ENCODE measurements at places on chromosomes 4 and X.

- DNase-seq: no peak
Observed at GRCh38 chr4:56342746-56343145, 44.5 kb downstream of the AASDH start.

DNA sequence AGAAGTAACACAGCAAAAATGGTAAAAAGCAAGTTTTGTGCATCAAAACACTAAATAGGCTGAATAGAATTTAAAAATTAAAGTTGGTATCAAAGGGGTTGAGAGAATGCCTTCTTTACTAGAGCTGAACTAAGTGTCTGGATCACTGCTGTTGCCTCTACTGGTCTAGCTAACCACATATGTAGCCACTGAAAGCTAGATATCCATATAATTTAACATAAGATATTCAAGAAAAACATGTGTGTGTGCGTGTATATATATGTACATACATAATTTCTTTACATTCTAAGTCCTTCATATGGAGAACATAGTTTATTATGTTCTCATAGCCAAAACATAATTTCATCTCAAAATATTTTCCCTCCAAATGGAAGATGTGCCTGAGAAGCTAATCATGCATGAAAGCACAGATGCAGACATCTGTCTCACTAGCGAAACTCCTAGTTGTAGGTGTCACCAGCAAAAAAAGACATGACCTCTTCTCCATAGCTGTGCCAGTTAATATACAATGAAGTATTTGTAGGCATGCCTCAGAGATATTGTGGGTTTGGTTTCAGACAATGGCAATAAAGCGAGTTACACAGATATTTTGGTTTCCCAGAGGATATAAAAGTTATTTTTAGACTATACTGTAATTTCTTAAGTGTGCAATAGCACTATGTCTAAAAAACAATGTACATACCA is 47.3 kb downstream of the PDE5A start:
- no peak for DNase-seq

DNA sequence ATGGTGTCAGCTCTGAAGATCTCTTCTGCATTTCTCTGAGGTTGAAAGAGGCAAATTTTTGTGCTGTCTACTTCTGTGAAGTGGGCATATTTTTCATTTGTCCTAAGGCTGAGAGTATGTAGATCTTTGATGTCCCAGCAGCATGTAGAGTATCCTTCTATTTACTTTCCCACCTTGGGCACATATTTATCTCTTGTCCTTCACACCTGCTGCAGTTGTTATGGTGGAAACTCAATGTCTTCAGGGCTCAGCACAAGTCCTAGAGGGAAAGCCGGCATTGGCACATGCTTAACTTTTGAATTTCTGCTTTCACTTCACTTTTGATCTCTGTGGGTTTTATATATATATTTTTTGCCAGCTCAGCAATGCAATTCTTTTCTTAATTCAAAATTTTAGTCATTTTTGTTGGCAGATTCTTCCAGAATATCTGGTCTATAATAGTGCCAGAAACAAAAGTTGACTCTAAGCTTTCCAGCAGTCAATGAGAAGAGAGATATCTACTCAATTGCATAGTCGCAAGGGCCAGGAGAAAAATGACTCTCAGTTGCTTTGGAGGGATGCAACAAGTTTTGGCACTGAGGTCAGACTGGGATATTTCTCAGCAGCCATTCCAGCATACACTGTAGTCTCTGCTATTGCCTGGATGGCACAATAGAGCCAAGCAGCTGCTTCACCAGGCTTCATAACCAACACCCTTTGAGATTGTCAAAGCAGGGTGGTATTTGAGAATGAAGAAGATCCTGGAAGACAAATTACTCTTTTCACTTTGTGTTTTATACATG is 127.8 kb upstream of the FAT1 start:
- DNase-seq: no peak

DNA sequence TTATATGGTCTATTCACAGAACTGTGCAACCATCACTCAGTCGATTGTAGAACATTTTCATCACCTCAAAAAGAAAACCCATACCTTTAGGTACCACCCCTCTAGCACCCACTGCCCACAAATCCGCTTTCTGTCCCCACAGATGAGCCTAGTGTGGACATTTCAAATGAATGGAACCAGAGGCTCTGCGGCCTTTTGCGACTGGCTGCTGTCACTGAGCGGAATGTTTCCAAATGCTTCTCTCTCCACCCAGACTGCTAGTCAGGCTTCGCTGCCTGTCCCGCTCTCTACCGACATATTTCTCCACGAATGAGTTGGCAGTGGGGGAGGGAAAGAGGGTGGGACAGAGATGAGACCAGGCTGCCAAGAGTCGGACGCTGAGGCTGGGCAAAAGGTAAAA is 1.7 kb upstream of the BGN start:
- no peak for DNase-seq

- DNase-seq: no peak
Observed at GRCh38 chrX:153873282-153874084, 12.5 kb downstream of the L1CAM start.

DNA sequence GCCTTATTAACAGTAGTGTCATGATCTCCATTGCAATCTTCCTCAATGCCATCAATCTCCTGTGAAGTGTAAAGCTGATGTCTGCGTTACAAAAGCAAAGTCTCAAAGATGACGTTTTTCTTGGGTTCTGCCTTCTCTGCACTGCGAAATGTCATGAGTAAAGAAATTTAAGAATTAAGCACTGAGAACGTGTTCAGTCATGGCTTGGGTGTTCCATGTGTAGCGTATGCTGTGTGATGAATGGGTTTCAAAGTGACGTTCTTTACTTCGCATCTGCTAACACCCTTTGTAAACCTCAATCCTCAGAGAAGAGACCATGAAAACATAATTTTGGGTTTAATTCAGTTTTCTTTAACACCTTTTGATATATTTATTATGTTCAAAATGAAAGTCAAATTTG is 999 bp downstream of the NAP1L5 start:
- DNase-seq: peak; percentile 8

GRCh38 chr4:85747882-85748491 is 273.0 kb downstream of the ARHGAP24 start:
- no peak for DNase-seq

DNA sequence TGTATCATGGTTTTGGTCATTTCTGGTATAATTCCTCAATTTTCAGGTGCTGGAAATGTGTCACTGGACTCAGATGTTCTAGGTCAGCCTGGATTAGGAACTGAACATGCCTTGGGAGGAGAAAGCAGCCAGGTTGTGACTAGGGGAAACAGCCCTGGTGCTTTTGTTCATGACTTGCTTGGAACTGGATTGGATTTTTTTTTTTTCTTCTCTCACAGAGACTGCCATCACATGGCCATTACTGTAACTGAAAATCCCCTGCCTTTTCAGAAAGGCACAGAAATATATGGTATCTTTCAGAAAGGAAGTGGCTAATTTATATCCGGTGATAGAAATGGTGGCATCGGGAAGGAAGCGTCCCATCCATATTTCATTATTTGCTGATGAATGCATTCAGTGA is 34.6 kb downstream of the SEPTIN11 start:
- no peak for DNase-seq

GRCh38 chrX:7446815-7447214 is 298.9 kb upstream of the PUDP start:
- DNase-seq: no peak

DNA sequence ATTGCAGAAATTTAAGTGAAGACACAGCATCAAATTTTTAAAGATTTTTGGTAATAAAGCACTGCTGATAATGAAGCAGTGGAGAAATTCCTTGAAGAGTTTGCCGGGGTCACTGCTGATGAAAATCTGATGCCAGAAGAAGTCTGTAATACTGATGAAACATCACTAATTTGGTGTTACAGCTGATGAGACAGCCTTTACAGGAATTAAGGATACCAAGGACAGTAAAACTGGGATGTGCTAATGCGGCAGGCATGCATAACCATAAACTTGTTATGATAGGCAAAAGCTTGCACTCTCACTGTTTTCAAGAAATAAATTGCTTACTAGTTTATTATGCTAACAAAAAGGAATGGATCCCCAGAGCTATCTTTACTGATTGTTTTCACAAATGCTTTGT is 52.9 kb upstream of the VEGFC start:
- DNase-seq: no peak

DNA sequence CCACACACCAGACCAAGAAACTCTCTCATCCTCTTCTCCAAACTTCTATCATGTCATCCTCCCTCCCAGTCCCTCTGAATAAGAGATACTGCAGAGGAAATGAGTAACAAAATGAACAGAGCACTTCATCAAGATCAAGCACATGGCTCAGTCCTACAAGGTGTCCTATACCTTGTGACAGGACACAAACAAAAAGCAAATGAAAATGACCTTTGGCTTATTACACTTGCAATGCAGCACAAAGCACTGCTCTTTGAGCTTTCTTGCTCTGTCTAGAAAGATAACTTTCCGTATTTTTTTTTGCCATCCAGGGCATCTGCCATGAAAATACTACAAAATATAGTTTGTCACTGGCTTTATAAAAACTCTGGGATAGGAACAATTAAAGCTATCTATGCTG is 402.7 kb downstream of the HNRNPD start:
- DNase-seq: no peak

- DNase-seq: no peak
Observed at GRCh38 chrX:110454336-110454735, 95.7 kb downstream of the RTL9 start.

DNA sequence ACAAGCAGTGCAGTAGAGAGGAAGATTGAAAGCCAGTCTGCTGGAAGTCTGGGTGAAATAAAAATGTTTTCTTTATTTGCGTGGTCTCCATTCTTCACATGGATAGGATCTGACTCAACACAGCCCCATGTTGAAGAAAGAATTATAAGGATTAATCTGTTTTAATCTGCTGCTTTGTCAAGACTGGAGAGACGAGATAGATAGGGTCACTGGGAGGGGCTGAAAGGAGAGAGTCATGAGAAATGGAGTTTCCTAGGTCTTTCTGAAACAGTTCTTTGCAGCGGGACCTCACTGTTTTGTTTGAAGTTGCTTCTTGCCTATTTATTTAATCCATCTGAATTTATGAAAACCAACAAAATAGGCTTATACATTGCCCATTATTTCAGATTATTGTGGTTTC is 32.4 kb upstream of the RHOH start:
- no peak for DNase-seq

DNA sequence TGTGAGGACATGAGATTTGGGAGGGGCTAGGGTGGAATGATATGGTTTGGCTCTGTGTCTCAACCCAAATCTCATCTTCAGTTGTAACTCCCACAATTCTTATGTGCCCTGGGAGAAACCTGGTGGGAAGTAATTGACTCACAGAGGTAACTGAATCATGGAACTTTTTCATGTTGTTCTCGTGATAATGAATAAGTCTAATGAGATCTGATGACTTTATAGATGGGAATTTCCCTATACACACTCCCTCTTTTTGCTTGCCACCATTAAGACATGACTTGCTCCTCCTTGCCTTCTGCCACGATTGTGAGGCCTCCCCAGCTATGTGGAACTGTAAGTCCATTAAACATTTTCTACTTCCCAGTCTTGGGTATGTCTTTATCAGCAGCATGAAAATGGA is 253.2 kb upstream of the GK2 start:
- DNase-seq: no peak

- no peak for DNase-seq
Observed at GRCh38 chr4:6118201-6118600, 82.1 kb downstream of the JAKMIP1 start.

DNA sequence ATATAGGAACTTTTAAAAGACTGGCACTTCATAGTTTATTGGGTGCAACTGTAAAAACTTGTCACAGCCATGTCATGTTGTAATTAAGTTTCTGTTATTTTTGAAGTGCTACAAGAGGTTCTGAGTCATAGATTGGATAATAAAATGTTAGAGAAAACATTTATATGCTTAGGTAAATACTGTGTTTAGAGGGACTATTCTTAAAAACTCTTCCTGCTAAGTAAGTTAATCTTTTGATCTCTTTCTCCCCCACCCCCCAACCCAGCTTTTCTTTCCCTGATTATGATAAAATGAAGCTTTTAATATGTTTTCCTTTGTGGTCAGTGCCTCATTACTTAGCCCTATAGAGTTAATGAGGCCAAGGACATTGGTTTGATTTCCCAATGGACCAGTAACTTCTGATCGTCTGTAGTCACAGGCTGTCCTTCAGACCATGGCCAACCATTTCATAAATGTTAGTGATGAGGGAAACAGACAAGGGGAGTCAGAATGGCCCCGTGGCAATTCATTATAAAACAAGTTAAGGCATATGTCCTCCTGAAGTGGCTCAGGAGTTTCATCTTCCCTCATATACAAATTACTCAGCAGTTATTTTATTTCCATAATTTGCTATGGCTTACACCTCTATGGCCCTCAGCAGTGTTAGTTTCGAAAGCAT is 3.9 kb upstream of the PDLIM5 start:
- no peak for DNase-seq

DNA sequence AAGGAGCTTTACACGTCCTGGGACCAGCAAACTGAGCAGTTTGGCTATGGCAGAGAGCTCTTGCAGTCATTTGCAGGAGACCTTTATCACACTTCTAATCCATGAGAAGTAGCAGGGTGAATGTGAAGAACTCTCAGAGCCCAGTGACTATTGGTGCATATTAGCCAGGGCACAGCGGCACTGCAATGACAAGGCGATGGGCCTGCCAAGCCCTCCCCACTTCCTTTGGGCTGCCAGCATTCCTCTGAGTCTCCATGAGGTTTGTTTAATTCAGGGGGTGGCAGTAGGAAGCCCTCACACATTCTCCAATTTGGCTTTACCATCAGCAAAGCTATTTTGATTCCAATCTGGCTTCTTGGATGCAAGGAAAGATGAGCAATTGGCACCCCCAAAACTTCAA is 79.2 kb upstream of the TSPAN7 start:
- DNase-seq: no peak

GRCh38 chr4:53510321-53510720 is 81.0 kb downstream of the LNX1 start:
- no peak for DNase-seq

DNA sequence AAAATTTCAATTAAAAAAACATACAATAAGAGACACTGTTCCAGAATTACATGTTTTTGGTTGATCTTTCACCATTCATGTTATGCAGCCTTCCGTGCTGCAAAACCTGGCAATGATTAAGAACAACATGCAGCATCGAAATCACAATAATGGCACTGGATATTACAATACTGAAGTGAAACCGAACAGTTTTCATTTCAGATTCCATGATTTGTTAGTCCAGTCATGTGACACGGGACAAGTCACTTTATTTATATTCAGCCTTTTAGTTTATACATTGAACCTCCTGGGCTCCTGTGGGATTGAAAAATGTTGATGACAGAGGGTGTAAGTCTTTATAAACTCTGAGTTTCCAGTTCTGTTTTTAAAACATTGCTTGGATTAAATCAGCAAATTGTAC is 142.5 kb upstream of the TTC29 start:
- no peak for DNase-seq

GRCh38 chr4:36310793-36311192 is 29.4 kb downstream of the DTHD1 start:
- no peak for DNase-seq

GRCh38 chr4:151541389-151542071 is 132.6 kb downstream of the FHIP1A start:
- no peak for DNase-seq

- DNase-seq: no peak
Observed at GRCh38 chr4:148477276-148477675, 35.1 kb upstream of the NR3C2 start.

Data from CD8-positive, alpha-beta memory T cell (primary cell).